HepG2 (cell line): ENCODE measurements at places on chromosomes 6 and 20. TPM values are rescaled to one million over a fixed set of nuclear protein-coding genes. Genes with fewer than 3 reads are reported as not detected.
A peak's percentile ranks its signal among the peaks of the same experiment; 100 is the strongest.

- DNase-seq, result no peak
- H3K4me1 ChIP-seq, result peaks cover 16% of the 10 kb centered on the region
- H3K27me3 ChIP-seq, result no peaks in the 10 kb centered on the region
- H3K27ac ChIP-seq, result no peak overlapping the region
- H3K36me3 ChIP-seq, result no peaks in the 10 kb centered on the region
These were observed 49.4 kb upstream of the IRF4 start for GRCh38 chr6:341914-342831.

The C2 gene
- total RNA-seq, result 70.9 and 165 TPM in 2 replicates

DNA sequence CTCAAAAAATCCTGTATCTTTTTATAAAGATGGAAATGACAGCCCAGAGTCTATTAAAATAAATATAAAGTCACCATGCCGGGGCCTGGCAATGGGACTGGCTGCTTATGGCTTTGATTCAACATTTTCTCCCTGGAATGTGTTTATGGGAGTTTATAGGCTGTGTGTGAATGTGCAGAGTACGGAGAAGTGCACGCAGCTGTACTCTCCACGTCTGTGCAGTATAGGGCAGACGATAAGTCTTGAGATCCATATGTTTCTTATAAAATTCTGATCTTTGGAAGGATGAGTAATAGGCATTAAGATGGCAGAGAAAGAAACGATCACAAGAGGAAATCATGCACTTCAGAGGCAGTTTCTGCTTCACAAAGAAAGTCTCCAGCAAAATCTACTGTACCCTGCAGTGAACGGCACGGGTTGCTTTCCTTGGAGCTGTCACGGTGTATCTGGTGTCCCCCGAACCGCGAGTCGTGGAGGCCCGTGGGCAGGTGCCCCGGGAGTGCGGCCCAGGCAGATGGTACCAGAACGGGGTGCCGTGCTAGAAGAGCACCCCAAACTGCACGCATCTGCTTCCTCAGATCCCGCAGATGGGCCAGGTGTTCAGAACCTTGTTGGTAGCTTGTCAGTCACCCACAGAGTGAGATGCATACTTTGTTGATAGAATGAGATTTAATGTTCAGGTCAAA, 382.5 kb downstream of the TAF4 start:
- no peak for DNase-seq
- no peak overlapping the region for H3K4me3 ChIP-seq
- no peaks in the 10 kb centered on the region for H3K4me1 ChIP-seq
- peaks cover 23% of the 10 kb centered on the region for H3K27me3 ChIP-seq

- no peaks in the 10 kb centered on the region for H3K36me3 ChIP-seq
- no peak overlapping the region for H3K27ac ChIP-seq
- no peaks in the 10 kb centered on the region for H3K27me3 ChIP-seq
These were observed 38.8 kb downstream of the SUMO4 start for GRCh38 chr6:149438855-149439254.

- H3K36me3 ChIP-seq, result no peaks in the 10 kb centered on the region
- DNase-seq, result peak; percentile 93
- H3K4me3 ChIP-seq, result peak overlapping the region; percentile 56
- H3K27ac ChIP-seq, result peak overlapping the region; percentile 28
These were observed 52.4 kb downstream of the CEBPB start for GRCh38 chr20:50242863-50243609.

The DLL1 gene
- not detected in 2 replicates for total RNA-seq

DNA sequence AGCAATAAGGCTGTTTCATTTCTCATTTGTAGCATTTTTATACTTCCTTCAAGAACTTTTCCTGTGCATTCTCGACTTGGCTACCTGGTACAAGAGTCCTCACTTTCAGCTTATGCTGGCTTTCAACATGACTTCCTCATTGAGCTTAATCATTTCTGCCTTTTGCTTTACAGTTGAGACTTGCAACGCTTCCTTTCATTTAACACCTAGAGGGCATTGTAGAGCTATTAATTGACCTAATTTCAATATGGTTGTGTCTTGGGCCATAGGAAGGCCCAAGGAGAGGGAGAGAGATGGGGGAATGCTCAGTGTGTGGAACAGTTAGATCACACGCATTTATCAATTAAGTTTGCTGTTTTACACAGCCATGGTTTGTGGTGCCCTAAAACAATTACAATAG, 37.2 kb downstream of the SLC22A2 start:
- peak; percentile 13 for DNase-seq
- no peaks in the 10 kb centered on the region for H3K36me3 ChIP-seq
- no peaks in the 10 kb centered on the region for H3K27me3 ChIP-seq
- no peaks in the 10 kb centered on the region for H3K4me1 ChIP-seq

- no peaks in the 10 kb centered on the region for H3K36me3 ChIP-seq
- no peak overlapping the region for H3K4me3 ChIP-seq
- DNase-seq, result no peak
These were observed 358.8 kb upstream of the JAG1 start for GRCh38 chr20:11032611-11033010.

The LPIN3 gene
- 3.5 and 14.2 TPM in 2 replicates for total RNA-seq

The PRELID3B gene
- 42.6 and 59.8 TPM in 2 replicates for total RNA-seq

- no peak overlapping the region for H3K27ac ChIP-seq
- H3K4me1 ChIP-seq, result no peaks in the 10 kb centered on the region
- H3K4me3 ChIP-seq, result no peak overlapping the region
- DNase-seq, result no peak
- no peaks in the 10 kb centered on the region for H3K27me3 ChIP-seq
These were observed 219.4 kb upstream of the SSTR4 start for GRCh38 chr20:22815603-22816315.

DNA sequence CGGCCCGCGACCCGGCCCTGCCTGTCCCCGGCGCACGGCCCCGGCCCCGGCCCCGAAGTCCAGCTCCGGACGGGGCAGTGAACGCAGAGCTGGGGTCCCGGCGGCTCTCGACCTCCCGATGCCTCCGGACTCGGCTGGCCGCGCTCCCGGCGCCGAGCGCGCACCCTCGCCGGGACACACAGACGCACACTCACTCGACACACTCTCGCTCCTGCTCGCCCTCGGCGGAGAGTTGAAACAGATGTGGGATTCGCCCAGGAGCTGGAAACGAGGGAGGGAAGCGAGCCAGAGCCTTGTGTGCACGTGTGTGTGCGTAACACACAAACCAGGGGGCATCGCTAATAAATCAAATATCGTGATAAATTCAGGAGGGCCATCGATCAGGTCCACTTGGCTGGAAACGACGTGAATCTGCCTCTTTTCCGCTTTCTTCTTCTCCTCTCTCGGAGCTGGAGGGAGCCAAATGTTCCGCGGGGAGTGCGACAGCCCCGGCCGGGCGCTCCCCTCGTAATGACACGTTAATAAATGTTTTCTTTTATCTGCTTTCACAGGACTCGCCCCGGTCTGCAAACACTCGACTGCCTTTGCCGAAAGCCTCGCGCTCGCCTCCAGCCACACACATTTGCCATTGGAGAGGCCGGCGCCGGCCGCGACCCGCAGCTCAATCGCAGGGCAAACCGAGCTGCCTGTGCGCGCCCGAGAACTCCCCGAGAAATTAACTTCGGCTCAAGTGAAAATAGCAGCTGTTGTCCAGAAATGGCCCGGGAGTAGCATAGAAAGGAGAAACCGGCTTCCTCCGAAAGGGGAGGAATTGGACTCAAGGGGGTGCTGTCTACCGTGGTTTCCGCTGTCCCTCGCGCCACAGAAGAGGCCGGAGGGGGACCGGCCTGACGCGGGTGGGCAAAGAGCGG, 828 bp upstream of the SULF2 start:
- peaks cover 42% of the 10 kb centered on the region for H3K4me1 ChIP-seq
- H3K27ac ChIP-seq, result no peak overlapping the region
- H3K27me3 ChIP-seq, result peaks cover 6% of the 10 kb centered on the region; the same call in 1 of the 2 replicates
- H3K36me3 ChIP-seq, result no peaks in the 10 kb centered on the region
- peak; percentile 82 for DNase-seq
- H3K4me3 ChIP-seq, result peak overlapping the region; percentile 53

The TGM3 gene
- total RNA-seq, result not detected in 2 replicates

DNA sequence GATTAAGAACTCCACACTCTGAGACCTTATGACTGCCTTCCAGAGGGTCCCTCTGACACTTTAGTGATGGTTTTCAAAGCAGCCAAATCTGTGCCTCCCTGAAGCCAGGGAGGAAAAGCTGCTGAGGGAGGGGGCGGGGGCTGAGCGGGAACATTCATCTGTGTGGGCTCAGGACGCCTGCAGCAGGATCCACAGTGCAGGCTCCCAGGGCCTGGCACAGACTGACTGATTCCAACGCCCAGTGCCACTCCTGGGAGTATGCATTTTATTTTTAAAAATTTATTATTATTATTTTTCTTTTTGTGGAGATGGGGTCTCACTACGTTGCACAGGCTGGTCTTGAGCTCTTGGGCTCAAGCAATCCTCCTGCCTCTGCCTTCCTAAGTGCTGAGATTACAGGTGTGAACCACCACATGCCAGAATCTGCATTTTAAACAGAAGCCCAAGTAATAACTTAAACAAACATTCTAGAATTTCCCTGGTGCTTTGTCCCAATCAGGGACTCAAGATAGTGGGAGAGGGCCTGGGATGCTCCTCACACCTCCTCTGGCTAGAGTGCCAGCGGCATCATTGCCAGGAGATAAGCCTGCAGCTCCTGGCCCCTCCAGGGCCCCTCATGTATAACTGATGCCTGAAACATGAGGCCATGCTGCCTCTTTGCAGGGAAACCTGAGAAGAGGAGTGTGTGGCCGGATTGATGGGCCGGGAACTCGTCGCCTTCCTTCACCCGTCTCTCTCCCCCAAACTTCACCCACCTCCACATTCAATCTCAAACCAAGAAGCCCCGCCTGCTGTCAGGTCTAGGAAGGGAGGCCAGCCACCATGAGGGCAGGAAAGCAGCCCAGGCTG, 438 bp upstream of the TMC2 start:
- H3K4me3 ChIP-seq, result no peak overlapping the region
- H3K27me3 ChIP-seq, result peaks cover 12% of the 10 kb centered on the region; the same call in 1 of the 2 replicates
- H3K36me3 ChIP-seq, result no peaks in the 10 kb centered on the region
- H3K27ac ChIP-seq, result no peak overlapping the region
- peaks cover 32% of the 10 kb centered on the region for H3K4me1 ChIP-seq

DNA sequence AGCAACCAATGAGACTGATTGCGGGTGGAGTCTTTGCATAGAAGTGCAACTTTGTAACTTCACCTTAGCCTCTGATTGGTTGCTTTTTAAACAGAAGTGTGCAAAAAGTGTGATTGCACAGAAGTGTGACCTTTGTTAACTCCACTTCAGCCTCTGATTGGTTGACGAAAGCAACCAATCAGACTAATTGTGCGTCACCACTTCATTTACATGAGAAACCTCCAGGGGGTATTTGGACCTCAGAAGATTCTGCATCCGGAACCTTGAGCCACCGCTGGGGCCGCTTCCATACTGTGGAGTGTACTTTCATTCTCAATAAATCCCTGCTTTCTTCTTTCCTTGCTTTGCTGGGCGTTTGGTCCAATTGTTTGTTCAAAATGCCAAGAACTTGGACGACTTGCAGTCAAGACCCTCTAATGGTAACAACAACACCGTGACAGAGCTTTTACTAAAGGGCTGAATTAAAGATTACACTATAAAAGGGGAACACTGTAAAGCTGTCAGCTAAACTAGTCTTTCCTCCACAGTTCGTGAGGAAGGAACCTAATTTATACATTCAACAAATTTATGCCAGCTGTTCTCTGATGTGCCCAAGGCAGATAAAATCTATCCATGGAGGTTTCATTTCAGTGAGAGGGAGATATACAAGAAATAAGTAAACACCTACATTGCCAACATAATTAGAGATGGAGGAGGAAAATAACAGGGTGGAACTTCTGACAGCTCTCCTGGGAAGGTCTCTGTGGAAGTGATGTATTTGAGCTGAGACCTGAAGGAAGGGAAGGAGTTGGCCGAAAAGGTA, 1.4 kb upstream of the HECA start:
- no peaks in the 10 kb centered on the region for H3K36me3 ChIP-seq
- DNase-seq, result peak; percentile 6
- no peak overlapping the region for H3K27ac ChIP-seq
- H3K4me3 ChIP-seq, result no peak overlapping the region

DNA sequence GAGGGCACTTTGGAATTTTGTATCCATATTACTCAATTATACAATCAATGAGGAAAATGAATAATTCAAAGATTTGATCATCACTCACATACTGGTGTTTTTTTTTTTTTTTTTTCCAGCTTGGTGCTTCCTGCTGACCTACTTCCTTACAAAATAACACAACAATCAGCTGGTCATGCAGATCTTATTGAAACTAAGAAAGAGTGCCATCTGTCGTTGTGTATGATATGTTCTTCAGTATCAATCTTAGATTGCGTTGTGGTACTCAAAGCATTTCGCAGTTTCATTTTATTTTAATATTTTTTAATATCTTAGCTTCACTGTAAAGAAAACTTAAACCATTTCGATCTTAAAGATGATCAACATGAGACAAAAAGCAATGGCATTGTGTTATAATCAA, 155.6 kb downstream of the OGFRL1 start:
- H3K4me1 ChIP-seq, result no peaks in the 10 kb centered on the region
- no peak overlapping the region for H3K27ac ChIP-seq
- no peaks in the 10 kb centered on the region for H3K27me3 ChIP-seq
- DNase-seq, result peak; percentile 3
- H3K4me3 ChIP-seq, result no peak overlapping the region

The OPRL1 gene
- 0.27 and 0.35 TPM in 2 replicates for total RNA-seq

DNA sequence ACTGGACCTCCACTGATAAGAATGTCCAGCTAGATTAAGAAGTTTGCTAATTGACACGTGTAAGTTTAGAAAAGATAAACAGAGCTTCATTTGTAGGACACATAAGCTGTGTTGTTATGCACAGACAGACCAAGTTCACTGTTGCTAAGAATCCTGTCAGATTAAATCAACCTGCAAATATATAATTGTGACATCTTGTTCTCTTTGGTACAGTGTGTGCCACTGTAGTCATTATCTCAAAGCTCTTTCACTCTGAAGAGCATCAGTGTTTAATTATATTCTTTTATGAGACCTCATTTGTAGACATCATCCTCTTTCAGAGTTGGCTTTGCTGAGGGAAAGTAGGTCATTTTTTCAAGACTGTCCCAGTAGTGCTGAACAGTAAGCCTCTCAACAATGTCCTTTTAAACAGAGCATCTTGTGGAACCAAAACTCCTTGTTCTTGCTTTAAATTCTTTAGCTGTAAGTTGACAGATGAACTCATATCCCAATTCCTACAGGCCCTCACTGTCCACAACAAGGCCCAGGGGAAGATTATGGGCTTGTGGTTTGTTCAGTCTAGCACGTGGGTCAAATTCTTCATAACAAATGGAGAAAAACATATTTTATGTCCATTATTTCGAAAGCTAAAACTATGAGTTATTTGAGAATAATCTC, 252.4 kb downstream of the HDGFL1 start:
- H3K27ac ChIP-seq, result no peak overlapping the region
- no peak for DNase-seq
- H3K4me1 ChIP-seq, result no peaks in the 10 kb centered on the region

The AVP gene
- not detected in 2 replicates for total RNA-seq

DNA sequence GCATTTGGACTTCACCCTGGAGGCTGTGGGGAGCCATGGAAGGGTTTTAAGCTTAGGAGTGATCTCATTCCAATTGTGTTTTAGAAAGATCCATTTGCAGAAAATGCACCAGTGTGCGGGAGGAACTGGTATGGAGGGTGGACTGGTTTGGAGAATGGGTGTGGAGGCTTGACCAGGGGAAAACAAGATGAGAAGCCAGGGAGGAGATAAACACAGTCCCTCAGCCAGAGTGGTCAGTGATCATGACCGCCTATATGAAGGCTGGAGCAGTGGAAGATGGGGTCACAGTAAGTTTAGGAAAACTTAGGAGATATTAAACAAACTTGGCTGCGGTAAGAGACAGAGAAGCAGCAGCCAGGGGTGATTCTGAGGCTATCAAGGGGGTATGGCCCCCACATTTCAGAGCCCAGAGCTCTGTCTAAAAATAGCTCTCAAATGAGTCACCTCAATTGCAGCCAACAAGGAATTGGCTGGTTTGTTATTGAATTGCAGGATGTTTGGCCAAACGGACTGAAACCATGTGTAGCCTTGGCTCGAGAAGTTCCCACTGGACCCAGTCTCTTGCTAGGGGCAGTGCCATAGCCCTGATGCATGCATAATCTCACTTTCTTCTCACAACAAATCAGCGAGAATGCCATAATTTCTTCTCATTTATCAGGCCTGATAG, 159.9 kb upstream of the TOP1 start:
- no peak overlapping the region for H3K27ac ChIP-seq
- DNase-seq, result no peak
- H3K4me1 ChIP-seq, result no peaks in the 10 kb centered on the region
- H3K27me3 ChIP-seq, result 0 out of 2 replicates have a peak, but pooled peaks cover 1% of the 10 kb centered on the region
